ENCODE measurements at places on chromosomes 4 and X. TPM values are rescaled to one million over a fixed set of nuclear protein-coding genes. Genes with fewer than 3 reads are reported as not detected.

EXOC1L gene
- total RNA-seq: not detected

CYTL1 gene
- 0.69 TPM for total RNA-seq

GLUD2 gene
- total RNA-seq: 3.2 TPM

LRRC66 gene
- 0.46 TPM for total RNA-seq

GRIA2 gene
- 473 TPM for total RNA-seq

VCX3A gene
- not detected for total RNA-seq

CLGN gene
- 10.8 TPM for total RNA-seq

TCEAL6 gene
- 10.1 TPM for total RNA-seq

DAPP1 gene
- 1.6 TPM for total RNA-seq

HMGB3 gene
- total RNA-seq: 63.4 TPM

LINC00632 gene
- 79.8 TPM for total RNA-seq

Data from diencephalon (tissue), 1 donor.